ENCODE measurements at places on chromosomes 7 and 10. TPM values are rescaled to one million over a fixed set of nuclear protein-coding genes. Genes with fewer than 3 reads are reported as not detected.

TMEM196 gene
- not detected for total RNA-seq

AKR1C8 gene
- 0.80 TPM for total RNA-seq

PDZD7 gene
- 0.93 TPM for total RNA-seq

DNA sequence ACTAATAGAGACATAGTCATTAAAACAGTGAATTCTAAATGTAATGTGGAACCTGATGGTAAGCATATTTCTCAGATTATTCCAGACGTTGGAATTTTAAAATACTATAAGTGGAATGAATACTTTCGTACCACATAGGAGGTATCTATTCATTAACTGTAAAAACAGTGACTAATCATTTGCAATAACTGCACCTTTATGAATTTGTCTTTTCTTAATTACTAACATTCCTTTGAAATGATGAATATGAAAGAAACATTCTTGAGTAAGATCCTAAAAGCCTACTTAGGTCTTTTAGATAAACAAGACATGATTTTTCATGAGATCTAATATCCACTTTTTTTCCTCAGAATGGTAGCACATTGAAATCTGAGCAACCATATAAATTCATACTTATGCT lies 549.0 kb upstream of the LRRN3 start:
- no peak overlapping the region for H3K4me3 ChIP-seq
- no peak for DNase-seq
- H3K27me3 ChIP-seq = no peaks in the 10 kb centered on the region

DNA sequence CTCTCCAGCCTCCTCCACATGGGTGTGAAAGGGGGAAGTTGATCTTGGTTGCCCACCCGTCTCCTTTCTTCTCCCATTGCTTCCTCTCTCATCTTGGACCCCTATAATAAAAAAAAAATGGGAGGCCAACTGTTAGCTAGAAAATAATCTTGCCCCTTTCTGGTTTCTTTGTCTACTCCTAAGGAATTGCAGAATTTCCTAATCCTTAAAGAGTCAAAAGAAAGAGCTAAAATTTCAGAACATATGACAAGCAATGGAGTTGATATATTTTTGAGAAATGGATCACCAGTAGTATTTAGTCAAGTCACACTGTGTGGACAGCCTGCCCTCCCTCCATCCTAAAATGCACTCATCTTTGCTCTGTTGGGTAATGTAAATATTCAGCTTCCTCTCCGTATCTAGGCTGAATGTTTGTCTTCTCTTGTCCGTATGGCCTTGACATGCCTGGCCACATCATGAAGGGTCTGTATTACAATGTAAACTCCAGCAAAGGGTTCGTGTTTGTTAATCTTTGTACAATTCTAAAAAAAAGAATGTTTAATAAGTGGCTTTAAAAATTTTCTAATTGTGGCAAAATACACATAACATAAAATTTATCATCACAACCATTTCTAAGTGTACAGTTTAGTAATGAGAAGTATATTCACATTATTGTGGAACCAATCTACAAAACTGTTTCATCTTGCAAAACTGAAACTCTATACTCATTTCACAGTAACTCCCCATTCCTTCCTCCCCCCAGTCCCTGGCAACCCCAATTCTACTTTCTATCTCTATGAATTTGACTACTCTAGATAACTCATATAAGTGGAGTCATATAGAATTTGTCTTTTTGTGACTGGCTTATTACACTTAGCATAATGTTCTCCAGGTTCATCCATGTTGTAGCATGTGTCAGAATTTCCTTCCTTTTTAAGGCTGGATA lies 71.5 kb downstream of the ZNF92 start:
- no peaks in the 10 kb centered on the region for H3K36me3 ChIP-seq
- H3K27ac ChIP-seq = no peak overlapping the region
- peaks cover 2% of the 10 kb centered on the region for H3K27me3 ChIP-seq
- DNase-seq = no peak
- H3K4me1 ChIP-seq = peaks cover 7% of the 10 kb centered on the region

DNA sequence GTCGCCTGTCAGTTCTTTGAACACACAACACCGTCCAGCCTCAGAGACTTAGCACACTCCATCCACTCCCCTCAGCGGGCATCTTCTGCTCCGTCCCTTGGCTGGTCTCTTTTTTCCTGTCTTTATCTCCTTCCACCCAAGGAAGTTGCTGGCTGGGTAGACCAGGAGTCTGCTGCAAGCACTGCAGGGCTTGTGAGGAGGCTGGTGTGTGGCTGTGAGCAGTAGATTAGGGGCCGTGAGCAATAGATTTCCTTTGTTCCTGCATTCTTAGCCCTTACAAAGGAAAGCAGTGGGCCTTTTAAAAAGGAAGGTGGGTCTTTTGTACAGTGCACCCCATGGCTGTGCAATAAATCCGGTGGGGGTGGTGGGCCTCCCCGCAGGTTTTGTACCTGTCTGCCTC lies 100.3 kb upstream of the BTBD16 start:
- H3K36me3 ChIP-seq = no peaks in the 10 kb centered on the region
- peaks cover 24% of the 10 kb centered on the region for H3K27me3 ChIP-seq
- no peaks in the 10 kb centered on the region for H3K4me1 ChIP-seq
- H3K27ac ChIP-seq = no peak overlapping the region
- DNase-seq = no peak

- no peak overlapping the region for H3K27ac ChIP-seq
- peaks cover 8% of the 10 kb centered on the region for H3K27me3 ChIP-seq
- no peak overlapping the region for H3K4me3 ChIP-seq
- no peak for DNase-seq
- H3K36me3 ChIP-seq = no peaks in the 10 kb centered on the region
Observed at GRCh38 chr7:148146346-148146745, 444.2 kb upstream of the C7orf33 start.

DNA sequence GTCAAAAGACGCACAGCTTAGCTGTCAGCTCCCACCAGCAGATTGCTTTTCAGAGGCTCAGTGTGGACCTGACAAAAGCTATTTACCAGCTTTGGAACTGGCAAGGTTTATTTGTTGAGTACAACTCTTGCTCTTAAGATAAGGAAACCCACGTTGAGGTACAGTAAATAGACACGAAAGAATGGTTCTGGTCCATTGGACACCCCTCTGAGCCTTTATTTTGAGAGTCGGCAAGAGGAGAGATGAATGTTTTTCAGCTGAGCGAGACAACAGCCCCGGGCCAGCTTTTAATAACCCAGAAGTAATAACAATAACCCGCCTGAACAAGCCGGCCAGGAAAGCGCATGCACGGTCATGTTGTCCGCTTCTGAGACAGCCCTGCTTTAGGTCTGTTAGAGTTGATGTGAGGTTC lies 49.0 kb downstream of the WNT2 start:
- no peaks in the 10 kb centered on the region for H3K36me3 ChIP-seq
- H3K4me1 ChIP-seq = peaks cover 4% of the 10 kb centered on the region
- H3K4me3 ChIP-seq = no peak overlapping the region
- no peak overlapping the region for H3K27ac ChIP-seq

DNA sequence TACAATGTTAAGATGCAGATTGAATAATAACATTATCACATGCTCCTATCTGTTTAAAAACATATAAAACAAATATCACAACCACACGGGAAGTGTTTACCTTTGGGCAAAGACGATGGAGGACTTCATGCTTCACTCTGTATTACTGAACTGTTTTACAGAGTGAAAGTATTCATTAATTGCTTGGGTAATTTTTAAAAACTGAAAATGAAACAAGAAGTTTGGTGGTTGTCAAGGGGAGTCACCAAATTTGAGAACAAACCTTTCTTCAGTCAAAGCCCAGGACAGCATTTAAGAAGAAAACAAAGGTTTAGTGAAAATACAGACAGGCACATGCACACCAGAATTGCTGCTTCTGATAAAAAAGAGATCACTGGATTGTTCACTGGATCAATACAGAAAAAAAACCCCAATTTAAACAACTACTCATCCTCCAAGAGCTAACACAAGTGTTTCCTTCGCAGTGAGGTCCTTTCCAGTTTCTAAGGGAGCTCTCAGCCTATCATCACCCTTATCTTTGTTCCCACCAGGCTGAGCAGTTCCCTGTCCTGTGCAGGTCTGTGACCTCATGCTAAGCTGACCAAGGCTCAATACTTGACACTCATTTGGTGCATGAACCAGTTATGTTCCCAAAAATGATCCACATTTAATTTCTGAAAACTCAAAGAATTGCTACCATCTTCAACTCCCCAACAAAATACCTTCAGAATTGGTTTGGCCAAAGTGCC lies 8.8 kb downstream of the PARP12 start:
- H3K4me3 ChIP-seq = no peak overlapping the region
- peaks cover 19% of the 10 kb centered on the region for H3K36me3 ChIP-seq
- no peaks in the 10 kb centered on the region for H3K27me3 ChIP-seq
- H3K4me1 ChIP-seq = peaks cover 31% of the 10 kb centered on the region
- DNase-seq = no peak

- H3K4me1 ChIP-seq = peaks cover 22% of the 10 kb centered on the region
- H3K27ac ChIP-seq = no peak overlapping the region
- peaks cover 34% of the 10 kb centered on the region for H3K27me3 ChIP-seq
- H3K36me3 ChIP-seq = no peaks in the 10 kb centered on the region
- DNase-seq = no peak
- no peak overlapping the region for H3K4me3 ChIP-seq
Observed at GRCh38 chr10:14413523-14413922, 82.8 kb upstream of the FRMD4A start.

DNA sequence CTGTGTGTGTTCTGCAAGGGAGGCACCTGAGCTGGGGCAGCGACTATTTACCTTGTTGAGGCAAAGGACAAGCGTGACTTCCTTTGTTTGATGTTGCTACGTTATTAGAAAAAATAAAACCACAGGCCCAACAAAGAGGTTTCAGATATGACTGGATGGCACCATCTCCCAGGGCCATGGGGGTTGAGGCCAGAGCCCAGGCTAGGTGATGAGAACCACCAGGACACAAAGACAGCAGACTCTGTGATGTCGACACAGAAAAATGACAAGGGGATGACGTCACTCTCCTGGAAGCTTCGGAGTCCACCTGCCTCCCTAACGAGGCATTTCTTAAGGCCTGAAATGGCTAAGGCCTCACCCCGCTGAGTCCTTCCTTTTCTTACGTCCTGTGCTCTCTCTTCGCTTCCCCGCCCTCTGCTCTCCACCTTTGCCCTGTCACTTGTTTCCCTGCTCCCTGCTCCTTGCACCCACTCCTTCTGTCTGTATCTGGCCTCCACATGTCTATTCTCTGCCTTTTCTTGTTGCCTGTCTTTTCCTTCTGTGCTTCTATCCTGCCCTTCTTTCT lies 83.0 kb upstream of the ADRB1 start:
- peaks cover 1% of the 10 kb centered on the region for H3K27me3 ChIP-seq
- H3K4me1 ChIP-seq = peaks cover 43% of the 10 kb centered on the region
- peak overlapping the region; percentile 70 for H3K27ac ChIP-seq
- H3K36me3 ChIP-seq = no peaks in the 10 kb centered on the region
- DNase-seq = peak; percentile 62

- no peak for DNase-seq
- no peak overlapping the region for H3K4me3 ChIP-seq
- H3K36me3 ChIP-seq = no peaks in the 10 kb centered on the region
Observed at GRCh38 chr10:30858499-30858898, 173.2 kb downstream of the ZNF438 start.

DNA sequence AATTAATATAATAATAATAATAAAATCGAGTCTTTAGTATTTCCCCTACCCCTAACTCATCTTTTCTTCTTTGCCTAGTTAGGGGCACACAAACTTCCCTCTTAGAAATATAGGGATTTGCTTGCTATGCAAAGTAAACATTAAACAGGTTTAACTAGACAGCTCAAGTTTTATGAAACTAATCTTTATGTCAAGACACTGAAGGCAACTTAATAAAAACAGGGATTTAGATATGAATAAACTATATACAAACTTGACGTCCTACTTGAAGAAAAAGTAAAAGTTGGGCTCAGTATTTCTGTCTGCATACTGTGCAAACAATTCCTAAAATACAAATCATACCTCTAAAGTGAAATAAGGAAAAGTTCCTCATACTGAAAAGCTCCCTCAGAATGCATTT lies 52.1 kb upstream of the CAV2 start:
- H3K27ac ChIP-seq = no peak overlapping the region
- H3K4me1 ChIP-seq = no peaks in the 10 kb centered on the region
- no peak overlapping the region for H3K4me3 ChIP-seq
- no peaks in the 10 kb centered on the region for H3K36me3 ChIP-seq
- H3K27me3 ChIP-seq = peaks cover 20% of the 10 kb centered on the region
- DNase-seq = no peak

DNA sequence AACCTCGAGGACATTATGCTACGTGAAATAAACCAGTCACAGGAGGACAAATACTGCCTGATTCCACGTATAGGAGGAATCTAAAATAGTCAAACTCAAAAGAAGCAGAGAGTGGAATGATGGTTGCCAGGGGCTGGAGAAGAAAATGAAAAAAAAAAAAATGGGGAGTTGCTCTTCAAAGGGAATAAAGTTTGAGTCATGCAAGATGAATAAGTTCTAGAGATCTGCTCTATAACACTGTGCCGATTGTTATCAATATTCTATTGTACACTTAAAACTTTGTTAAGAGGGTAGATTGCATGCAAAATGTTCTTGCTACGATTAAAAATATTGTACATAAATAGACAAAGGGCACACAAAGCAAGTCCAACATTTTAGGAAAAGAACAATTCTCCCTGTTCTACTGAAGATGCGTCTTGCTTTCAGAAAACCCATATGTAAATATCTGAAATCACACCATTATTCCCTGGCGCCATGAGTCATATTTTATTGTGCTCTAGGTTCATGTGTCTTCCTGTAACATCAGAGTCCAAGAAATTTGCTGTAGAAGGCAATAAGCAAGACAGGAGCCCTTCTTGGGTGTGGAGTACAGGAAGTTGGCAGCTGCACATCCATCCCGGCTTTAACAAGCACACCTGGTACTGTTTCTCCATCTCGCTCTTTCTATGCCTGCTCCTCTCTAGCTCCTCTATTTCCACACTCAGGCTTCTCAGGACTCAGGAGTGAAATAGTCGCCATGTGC lies 145.9 kb downstream of the GFRA1 start:
- H3K27me3 ChIP-seq = no peaks in the 10 kb centered on the region
- H3K4me1 ChIP-seq = no peaks in the 10 kb centered on the region
- H3K36me3 ChIP-seq = no peaks in the 10 kb centered on the region
- no peak overlapping the region for H3K27ac ChIP-seq

- peaks cover 35% of the 10 kb centered on the region for H3K4me1 ChIP-seq
- H3K4me3 ChIP-seq = no peak overlapping the region
- no peaks in the 10 kb centered on the region for H3K27me3 ChIP-seq
- H3K36me3 ChIP-seq = peaks cover 8% of the 10 kb centered on the region
- no peak overlapping the region for H3K27ac ChIP-seq
- DNase-seq = peak; percentile 20
Observed at GRCh38 chr10:63431962-63432797, 33.6 kb downstream of the JMJD1C start.

Measured in activated CD4-positive, alpha-beta memory T cell treated with anti-CD3 and anti-CD28 coated beads for 36 hours (primary cell).